Esophagus squamous epithelium (tissue), 5 donors: ENCODE measurements at places on chromosomes 2 and 18. TPM values are rescaled to one million over a fixed set of nuclear protein-coding genes. Genes with fewer than 3 reads are reported as not detected.

- peaks cover 10% of the 10 kb centered on the region for H3K4me1 ChIP-seq
- DNase-seq, result no peak
- H3K27ac ChIP-seq, result no peak overlapping the region
- no peaks in the 10 kb centered on the region for H3K36me3 ChIP-seq
- H3K27me3 ChIP-seq, result no peaks in the 10 kb centered on the region
- H3K4me3 ChIP-seq, result no peak overlapping the region
Measured at GRCh38 chr2:158953454-158953853, 15.0 kb upstream of the TANC1 start.

- no peaks in the 10 kb centered on the region for H3K36me3 ChIP-seq
- DNase-seq, result no peak
- no peak overlapping the region for H3K4me3 ChIP-seq
- no peak overlapping the region for H3K27ac ChIP-seq
Measured at GRCh38 chr2:207423886-207424285, 105.9 kb upstream of the CREB1 start.

- H3K4me1 ChIP-seq, result peaks cover 75% of the 10 kb centered on the region
- H3K36me3 ChIP-seq, result no peaks in the 10 kb centered on the region
- no peak for DNase-seq
- peak overlapping the region; percentile 90 for H3K27ac ChIP-seq
Measured at GRCh38 chr18:76490670-76491472, 4.2 kb downstream of the ZNF516 start.

DNA sequence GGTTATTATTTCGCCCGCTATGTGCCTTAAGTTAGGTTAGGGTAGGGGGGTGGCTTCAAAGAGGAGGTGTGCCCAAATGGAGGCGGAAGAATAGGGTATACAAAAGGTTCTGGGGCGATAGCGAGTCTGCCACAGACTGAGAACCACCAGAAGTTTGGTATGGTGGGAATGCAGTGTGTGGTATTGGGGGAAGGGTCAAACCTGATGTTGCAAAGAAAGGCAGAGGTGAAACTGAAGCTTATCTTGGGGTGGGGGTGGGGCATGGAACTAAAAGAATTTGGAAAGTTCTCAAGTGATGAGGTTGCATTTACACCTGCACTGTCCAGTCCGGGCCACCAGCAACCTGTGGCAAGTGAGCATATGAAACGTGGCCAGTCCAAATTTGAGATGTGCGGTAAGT, 11.8 kb upstream of the CCBE1 start:
- no peak overlapping the region for H3K27ac ChIP-seq
- H3K27me3 ChIP-seq, result no peaks in the 10 kb centered on the region
- no peaks in the 10 kb centered on the region for H3K36me3 ChIP-seq
- H3K4me3 ChIP-seq, result no peak overlapping the region
- no peak for DNase-seq

GRCh38 chr2:217252181-217252580, 392.3 kb upstream of the TNP1 start:
- H3K4me3 ChIP-seq, result no peak overlapping the region
- H3K36me3 ChIP-seq, result no peaks in the 10 kb centered on the region
- no peak for DNase-seq
- peak overlapping the region; percentile 77 for H3K27ac ChIP-seq
- H3K27me3 ChIP-seq, result no peaks in the 10 kb centered on the region

- no peak for DNase-seq
- no peak overlapping the region for H3K27ac ChIP-seq
- H3K4me1 ChIP-seq, result no peaks in the 10 kb centered on the region
- no peak overlapping the region for H3K4me3 ChIP-seq
Measured at GRCh38 chr18:59385191-59385590, 26.1 kb upstream of the LMAN1 start.

- H3K4me1 ChIP-seq, result no peaks in the 10 kb centered on the region
- no peaks in the 10 kb centered on the region for H3K36me3 ChIP-seq
- H3K27me3 ChIP-seq, result no peaks in the 10 kb centered on the region
Measured at GRCh38 chr2:227347117-227347516, 22.1 kb downstream of the MFF start.

DNA sequence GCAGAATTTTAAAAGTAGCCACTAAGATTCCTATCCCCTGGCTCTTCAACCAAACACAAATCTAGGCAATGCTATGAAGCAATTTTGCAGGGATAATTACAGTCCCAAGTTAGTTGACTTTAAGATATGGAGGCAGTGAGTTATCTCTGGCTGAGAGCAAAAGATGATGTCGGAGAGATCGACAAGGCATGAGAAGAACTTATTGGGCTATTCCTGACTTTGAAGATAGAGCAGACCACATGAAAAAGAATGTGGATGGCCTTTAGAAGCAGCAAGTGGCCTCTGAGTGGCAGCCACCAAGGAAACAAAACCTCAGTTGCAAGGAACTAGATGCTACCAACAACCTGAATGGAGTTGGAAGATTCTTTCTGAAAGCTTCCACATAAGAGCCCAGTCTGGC, 58.2 kb upstream of the PPM1B start:
- H3K4me3 ChIP-seq, result no peak overlapping the region
- DNase-seq, result no peak
- no peaks in the 10 kb centered on the region for H3K27me3 ChIP-seq
- H3K36me3 ChIP-seq, result no peaks in the 10 kb centered on the region
- no peak overlapping the region for H3K27ac ChIP-seq

- no peaks in the 10 kb centered on the region for H3K27me3 ChIP-seq
- no peak overlapping the region for H3K4me3 ChIP-seq
- no peak for DNase-seq
- no peaks in the 10 kb centered on the region for H3K36me3 ChIP-seq
- no peak overlapping the region for H3K27ac ChIP-seq
Measured at GRCh38 chr2:46294176-46294836, 2.9 kb upstream of the EPAS1 start.

DNA sequence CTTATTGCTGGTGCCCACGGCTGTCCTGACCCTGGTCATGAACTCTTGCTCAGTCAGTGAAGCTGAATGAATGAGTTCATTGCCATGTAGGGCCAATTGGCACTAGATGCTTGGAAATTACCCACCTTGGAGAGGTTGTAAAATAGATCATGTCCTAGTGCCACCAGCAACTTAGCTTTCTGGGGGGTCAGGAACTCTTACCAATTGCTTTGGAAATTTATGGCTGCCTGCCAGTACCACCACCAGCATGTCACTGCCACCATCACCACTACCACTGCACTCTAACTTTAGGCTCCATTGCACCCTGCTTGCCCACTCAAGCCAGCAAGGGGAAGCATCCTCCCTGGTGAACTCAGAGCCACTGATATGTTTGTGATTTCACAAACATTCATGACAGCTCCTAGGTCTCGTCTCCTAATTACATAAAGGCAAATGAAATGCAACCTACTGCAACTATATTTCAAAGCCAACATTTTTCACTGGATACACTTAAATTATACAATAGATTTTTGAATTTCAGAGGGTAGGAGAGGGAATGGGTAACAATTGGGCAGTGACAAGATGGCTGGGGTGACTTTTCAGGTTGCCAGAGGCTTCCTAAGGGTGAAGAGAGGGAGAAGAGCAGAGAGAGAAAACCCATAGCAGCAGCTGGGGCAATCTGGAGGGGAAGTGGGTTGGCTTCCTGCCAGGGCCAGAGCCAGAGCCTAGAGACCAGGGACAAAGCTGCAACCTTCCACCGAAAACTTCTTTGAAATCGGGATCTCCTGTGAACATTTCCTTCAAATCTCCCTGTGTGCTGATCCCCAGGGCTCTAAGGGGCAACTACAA, 3.5 kb upstream of the EMILIN1 start:
- peak overlapping the region; percentile 69 for H3K27ac ChIP-seq
- H3K36me3 ChIP-seq, result no peaks in the 10 kb centered on the region
- no peaks in the 10 kb centered on the region for H3K27me3 ChIP-seq
- no peak for DNase-seq
- H3K4me1 ChIP-seq, result peaks cover 85% of the 10 kb centered on the region

DNA sequence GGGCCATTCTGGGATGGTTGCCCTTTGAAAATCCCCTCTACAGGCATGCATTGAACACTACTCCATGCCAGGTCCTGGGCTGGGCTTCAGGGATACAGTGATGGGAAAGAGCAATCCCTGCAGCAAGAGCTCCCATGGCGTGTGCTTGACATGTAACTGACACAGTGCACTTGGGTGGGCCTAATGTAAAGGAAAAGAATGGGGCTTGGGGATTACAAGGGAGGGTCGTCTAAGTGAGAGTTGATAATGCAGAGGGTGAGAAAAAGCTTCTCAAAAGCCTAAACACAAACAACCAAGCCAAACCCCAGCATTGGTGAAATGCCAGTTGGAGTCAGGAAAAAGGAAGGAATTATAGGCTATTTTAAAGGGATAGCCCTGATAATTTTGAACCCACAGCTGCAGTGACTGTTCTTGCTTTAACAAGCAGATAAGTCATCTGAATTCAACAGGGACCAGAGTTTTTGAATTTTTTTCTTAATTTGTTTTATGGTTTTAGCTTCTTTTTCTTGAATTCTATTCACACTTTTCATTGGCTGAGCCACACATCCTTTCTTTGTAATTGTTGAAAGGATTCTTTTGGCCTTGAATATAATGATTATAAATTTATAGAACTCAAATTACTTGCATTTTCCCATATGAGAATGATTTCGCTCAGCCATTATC, 308.7 kb downstream of the LPIN1 start:
- H3K4me3 ChIP-seq, result no peak overlapping the region
- no peaks in the 10 kb centered on the region for H3K36me3 ChIP-seq
- H3K4me1 ChIP-seq, result no peaks in the 10 kb centered on the region
- H3K27me3 ChIP-seq, result no peaks in the 10 kb centered on the region
- H3K27ac ChIP-seq, result no peak overlapping the region
- no peak for DNase-seq

- no peaks in the 10 kb centered on the region for H3K27me3 ChIP-seq
- no peaks in the 10 kb centered on the region for H3K4me1 ChIP-seq
- no peaks in the 10 kb centered on the region for H3K36me3 ChIP-seq
- H3K4me3 ChIP-seq, result no peak overlapping the region
Measured at GRCh38 chr2:220034426-220035130, 407.1 kb downstream of the SLC4A3 start.

DNA sequence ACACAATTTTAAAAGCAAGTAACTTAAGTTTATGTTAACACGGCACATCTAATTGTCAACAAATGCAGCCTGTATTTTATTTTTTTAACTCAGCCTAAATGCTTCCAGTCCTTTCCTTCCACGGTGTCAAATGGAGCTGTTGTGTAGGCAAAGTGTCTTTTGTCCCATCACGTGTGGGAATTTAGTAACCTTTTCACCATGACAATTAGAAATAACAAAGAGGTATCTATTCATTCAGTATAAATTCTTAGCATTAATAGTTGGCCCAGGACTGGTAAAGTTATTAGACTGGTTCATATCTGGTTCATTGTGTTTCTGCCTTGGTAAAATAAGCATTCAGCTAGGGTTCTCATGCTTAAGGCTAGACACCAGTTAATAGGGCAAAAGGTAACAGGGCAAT, 47.9 kb downstream of the FRZB start:
- H3K27me3 ChIP-seq, result no peaks in the 10 kb centered on the region
- DNase-seq, result no peak

DNA sequence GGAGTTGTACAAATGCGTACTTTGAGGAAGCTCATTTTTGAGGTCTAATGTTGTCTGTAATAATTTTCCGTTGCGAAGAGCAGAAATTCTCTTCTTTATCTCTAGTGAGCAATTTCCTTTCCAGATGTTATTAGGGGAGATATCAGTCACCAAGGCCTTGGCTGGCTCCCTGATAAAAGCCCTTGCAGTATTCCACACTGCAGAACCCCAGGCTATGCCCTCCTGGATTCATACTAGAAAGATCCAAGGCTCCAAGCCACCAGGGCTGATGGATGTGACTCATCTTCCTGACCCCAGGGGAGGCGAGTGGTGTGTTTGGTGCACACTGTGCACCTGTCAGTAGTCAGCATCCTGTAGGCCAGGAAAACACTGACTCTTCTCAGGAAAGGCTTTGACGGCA, 34.7 kb downstream of the INO80C start:
- no peaks in the 10 kb centered on the region for H3K27me3 ChIP-seq
- no peak overlapping the region for H3K27ac ChIP-seq
- no peak overlapping the region for H3K4me3 ChIP-seq
- no peaks in the 10 kb centered on the region for H3K4me1 ChIP-seq
- no peaks in the 10 kb centered on the region for H3K36me3 ChIP-seq
- DNase-seq, result no peak

DNA sequence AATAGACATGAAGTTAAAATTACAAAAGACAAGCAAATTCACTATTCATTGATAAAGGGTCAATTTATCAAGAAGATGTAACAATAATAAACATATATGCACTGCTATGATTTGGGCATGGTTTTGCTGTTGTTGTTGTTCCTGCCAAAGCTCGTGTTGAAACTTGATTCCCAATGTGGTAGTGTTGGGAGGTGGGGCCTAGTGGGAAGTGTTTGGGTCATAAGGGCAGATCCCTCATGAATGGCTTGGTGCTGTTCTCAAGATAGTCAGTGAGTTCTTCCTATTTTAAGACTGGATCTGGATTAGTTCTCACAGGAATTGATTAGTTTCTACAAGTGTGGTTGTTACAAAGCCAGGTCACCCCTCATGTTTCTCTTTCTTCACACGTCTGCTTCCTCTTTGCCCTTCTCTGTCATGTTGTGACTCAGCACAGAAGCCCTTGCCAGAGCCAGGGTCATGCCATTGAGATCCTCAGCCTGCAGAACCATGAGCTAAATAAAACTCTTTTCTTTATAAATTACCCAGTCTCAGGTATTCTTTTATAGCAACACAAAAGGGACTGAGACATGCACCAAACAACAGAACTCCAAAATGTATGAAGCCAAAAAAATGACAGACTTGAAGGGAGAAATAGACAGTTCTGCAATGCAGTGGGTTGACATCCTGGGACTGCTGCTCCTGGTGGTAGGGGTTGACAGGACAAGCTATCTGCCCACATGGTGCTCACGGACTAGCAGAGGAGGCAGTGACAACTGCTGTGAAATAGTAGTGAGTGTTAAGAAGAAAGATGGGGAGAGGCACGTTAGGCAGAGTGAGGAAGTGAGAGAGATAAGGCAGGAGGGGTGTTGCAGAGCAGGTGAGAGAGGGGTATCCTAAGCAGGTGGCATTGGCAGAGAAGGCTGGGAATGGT, 18.6 kb upstream of the SKA1 start:
- H3K4me1 ChIP-seq, result no peaks in the 10 kb centered on the region
- no peaks in the 10 kb centered on the region for H3K36me3 ChIP-seq
- no peak overlapping the region for H3K4me3 ChIP-seq
- H3K27me3 ChIP-seq, result no peaks in the 10 kb centered on the region
- H3K27ac ChIP-seq, result no peak overlapping the region
- DNase-seq, result no peak

- no peak overlapping the region for H3K27ac ChIP-seq
- DNase-seq, result no peak
- H3K36me3 ChIP-seq, result no peaks in the 10 kb centered on the region
- H3K27me3 ChIP-seq, result no peaks in the 10 kb centered on the region
- no peak overlapping the region for H3K4me3 ChIP-seq
Measured at GRCh38 chr18:12061685-12062084, 32.0 kb upstream of the ANKRD62 start.

The ALPI gene
- total RNA-seq, result not detected

The TUBA3E gene
- not detected for total RNA-seq

The PROC gene
- 2.1 TPM for total RNA-seq

The UNC80 gene
- total RNA-seq, result not detected

The MC5R gene
- total RNA-seq, result not detected

The LPIN1 gene
- 49.2 TPM for total RNA-seq

The PAX8 gene
- 0.32 TPM for total RNA-seq
